ENCODE measurements at places on chromosomes 1 and 21.

GRCh38 chr21:42039911-42040351 lies 29.8 kb upstream of the ZBTB21 start:
- DNase-seq, result no peak

GRCh38 chr1:201307760-201308499 lies 24.6 kb downstream of the PKP1 start:
- peak; percentile 82 for DNase-seq

DNA sequence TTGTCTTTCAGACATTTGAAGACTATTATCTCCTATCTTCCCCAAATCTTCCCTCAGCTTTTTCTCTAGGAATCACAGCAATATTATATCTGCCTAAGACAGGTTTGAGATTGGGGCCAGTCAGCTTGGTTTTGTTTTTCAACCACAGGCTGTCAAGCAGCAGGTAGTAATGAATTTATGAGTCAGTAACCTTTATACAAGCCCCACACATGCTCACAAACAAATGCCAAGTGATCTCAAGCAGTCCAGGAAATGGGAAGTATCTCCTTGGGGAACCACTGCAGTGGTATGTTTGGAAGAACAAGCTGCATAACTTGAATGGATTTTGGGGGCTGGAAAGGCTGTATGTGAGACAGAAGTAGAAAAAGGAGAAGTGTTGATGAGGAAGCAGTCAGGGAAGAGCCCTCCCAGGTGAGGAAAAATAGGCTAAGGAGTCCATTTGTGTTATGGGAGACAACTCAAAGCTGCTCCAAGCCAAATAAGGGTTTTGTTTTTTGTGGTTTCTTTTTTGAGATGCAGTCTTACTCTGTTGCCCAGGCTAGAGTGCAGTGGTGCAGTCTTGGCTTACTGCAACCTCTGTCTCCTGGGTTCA lies 2.1 kb downstream of the DHDDS start:
- no peak for DNase-seq

DNA sequence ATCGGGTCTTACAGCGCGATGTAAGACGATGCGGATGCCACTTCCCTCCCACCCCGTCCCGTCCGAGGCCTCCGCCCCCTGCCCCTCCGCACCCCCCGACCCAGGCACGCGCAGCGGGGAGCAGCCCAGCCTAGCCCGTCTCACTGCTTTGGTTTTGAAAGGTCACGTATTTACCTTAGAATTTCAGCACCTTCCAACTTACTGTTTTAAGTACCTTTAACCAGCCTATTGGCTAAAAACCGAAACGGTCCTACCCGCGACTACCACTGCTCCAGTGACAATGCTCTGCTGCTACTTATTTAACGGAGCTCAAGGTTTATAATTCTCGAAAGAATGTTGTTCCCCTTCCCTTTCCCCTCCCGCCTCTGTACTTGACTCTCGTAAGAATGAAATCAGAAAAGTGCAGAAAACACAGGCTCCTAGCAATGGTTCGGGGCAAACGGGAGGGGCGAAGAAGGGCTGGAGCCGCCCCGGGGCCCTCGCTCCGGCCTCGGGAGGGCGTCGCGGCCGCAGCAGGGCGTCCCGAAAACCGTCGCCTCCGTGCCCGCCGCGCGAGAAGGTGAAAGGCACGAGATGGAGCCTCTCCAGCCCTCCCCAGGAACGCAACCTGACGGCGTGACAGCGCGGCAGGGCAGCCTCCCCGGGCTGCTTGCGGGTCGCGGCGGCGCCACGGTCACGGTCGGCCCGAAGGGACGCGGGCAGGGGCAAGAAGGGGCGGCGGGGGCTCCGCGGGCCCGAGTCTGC lies 667 bp downstream of the TMEM50B start:
- DNase-seq, result no peak
